Stimulated activated CD8-positive, alpha-beta memory T cell treated with anti-CD3 and anti-CD28 coated beads, Interleukin-15, amount 100 ng/mL, for 24 hours (primary cell): ENCODE measurements at places on chromosomes 5 and 9.

GRCh38 chr5:133785182-133785581 is 172.8 kb upstream of the FSTL4 start:
- DNase-seq: no peak

DNA sequence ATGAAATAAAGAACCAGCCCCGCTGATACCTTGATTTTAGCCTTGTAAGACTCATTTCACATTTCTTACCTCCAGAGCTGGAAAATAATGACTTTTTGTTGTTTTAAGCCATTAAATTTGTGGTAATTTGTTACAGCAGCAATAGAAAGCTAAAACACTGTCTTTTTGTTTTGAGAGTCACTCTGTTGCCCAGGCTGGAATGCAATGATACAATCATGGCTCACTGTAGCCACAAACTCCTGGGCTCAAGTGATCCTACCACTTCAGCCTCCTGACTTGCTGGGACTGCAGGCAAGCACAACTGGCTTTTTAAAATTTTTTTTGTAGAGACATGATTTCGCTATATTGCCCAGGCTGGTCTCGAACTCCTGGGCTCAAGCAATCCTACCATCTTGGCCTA is 34.7 kb upstream of the MYO10 start:
- DNase-seq: no peak

- DNase-seq: no peak
These were observed 36.7 kb downstream of the NFIB start for GRCh38 chr9:14277244-14277643.

GRCh38 chr5:67350185-67350584 is 153.6 kb upstream of the CD180 start:
- DNase-seq: no peak

DNA sequence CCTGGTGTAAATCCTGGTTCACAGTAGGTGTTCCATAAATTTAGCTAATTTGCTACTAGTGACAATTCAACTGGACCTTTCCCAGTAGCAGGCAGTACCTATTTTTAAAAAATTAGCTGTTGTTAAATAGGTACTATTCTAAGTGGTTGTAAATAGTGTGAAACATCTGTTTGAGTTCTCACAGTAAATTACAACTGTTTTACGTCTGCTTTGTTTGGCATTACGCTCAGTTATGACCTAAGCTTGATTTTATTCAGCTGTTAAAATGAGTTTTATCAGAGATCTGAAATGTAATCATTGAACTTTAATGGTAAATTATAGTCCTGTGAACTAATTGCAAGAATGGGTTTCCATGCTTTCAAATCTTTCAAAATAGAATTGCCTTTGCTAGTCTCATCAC is 93.9 kb downstream of the GPBP1 start:
- DNase-seq: no peak

DNA sequence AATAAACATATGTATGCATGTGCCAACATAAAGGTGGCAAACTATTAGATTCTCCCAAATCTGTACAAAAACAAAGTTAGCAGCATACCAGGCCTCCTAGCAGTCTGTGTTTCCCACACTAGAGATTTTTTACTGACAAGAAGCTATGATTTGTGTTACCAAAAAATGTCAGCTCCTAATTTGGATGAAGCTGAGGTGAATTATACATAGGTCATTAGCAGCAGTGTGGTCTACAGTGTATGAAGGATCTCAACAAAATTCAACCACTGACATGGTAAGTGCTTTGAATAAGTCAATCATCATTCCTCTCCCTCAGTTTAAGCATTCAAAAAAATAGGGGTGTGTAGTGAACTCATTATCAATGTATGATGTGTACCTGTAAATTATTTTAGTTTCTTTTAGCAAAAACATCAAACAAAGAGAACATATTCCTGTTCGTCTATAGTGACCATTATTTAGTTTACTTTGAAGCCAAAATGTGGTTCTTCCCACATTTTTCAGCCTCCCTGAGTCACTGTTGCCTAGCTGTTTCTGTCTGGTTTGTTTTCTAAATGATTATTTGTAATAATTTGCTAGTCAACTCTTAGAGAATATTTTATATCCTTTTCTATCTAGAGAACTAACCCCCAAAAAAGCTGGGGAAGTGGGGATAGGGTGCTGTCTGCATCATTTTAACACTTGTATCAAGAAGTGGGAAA is 52.1 kb upstream of the RGMB start:
- DNase-seq: no peak

- no peak for DNase-seq
These were observed 261.1 kb upstream of the DAPK1 start for GRCh38 chr9:87236546-87236945.

GRCh38 chr5:113495422-113495841 is 7.2 kb upstream of the MCC start:
- no peak for DNase-seq

DNA sequence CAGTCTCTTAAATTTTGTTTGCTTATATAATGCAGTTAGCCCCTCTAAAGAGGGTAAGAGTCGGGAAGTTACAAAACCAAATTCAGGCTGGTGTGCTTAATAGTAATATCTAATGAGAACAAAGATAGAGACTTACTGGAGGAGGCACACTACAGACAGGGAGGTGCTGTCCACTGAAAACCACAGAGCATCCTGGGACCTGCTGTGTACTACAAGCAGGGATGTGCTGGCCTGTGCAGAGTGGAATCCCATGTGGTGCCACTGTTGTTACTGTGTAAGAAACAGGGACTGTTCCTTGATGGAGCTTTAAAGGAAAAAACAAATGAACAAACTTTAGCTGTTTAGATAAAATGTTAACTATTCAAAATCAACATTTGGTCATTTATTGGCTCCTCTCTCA is 42.4 kb downstream of the RNF38 start:
- DNase-seq: no peak

DNA sequence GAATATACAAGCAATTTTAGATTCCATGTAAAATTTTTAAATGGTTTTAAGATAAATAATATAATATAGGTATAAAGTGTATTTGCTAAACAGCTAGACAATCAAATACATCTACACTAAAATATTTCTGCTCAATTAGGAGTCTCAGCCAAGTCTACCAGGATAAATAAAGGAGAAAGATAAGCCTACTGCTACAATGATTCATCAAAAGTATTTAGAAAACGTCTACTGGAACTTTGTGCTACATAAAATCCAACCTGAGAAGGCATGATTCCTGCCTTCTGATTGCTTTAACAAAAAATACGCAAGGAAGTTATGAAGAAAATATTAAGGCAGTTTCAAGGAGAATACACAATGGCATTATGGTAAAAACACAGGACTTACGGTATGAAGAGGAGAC is 570.6 kb downstream of the EFNA5 start:
- DNase-seq: no peak

DNA sequence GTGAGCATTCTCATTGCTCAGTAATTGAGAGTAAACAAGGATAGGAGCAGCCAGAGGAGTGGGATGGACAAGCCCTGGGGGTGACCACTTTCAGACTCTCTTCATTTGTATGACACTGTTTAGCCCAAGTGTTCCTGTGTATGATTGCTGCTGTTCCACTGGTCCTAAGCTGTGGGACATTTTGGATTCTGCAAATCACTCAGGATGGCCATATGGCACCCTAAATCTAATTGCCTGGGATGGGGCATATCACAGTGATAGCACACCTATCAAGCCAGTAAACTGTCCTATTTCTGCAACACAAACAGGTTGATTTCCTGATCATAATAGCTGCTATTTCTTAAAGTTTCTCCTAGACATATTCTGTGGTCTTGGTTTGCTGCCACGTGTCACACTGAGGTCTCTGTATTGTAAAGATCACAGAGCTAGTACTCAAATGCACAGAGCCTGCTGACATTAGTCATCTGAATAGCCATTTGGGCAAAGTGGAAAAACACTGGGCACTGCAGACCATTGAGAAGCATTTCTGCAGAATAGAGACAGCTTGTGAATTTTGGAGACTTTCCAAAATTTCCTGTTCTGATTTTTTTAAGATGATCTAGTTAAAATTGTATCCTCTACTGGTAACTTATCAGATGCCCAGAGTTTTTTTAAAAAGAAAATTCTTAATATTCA is 320.2 kb downstream of the RFX3 start:
- DNase-seq: no peak

GRCh38 chr5:10387690-10388089 is 34.2 kb downstream of the MARCHF6 start:
- no peak for DNase-seq

GRCh38 chr9:113876151-113876992 is at the start of gene ZNF618:
Gene ZNF618 (plus strand): TSS chr9:113876309. CDS start chr9:113876381, 72 bp downstream.
- DNase-seq: no peak

DNA sequence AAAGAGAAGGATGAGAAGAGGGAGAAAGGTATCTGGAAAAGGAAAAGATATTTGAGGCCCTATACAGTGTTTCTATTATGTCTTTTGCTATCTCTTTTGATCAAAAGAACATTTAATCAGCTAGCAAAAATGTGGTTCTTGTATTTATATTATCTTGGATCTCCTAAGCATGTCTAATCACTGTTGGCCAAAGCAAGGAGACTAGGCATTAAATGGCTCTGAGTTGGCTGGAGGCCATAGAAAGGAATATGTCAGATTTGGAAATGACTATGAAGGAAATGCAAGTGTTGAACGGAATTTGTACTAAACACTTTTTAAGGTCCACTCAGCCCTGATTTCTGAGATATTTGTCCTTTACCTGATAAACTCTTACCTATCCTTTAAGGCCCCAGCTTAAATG is 22.4 kb upstream of the THG1L start:
- DNase-seq: no peak

DNA sequence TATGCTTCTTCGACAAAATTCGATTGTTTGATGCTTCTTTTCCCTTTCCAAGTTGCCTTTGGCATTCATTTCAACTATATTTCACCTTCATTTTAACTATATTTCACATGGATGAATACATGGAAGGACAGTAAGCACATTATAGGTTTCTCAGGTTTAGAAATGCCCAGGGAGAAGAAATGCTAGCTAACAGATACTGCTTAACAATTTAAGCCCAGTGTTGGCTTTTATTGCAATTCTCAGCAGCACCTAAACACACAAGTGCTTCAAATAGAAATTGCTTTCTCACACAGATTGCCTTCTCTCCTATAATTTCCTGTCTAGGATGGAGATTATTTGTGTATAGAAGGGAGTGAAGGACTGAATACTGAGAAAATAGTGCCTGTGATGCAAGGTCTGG is 30.2 kb upstream of the SMC5 start:
- no peak for DNase-seq
